Caco-2 (cell line): ENCODE measurements at places on chromosomes 3 and 15. TPM values are rescaled to one million over a fixed set of nuclear protein-coding genes. Genes with fewer than 3 reads are reported as not detected.
A peak's percentile ranks its signal among the peaks of the same experiment; 100 is the strongest.

- H3K4me3 ChIP-seq = no peak overlapping the region
- H3K36me3 ChIP-seq = no peaks in the 10 kb centered on the region
- DNase-seq = peak; percentile 63
- H3K4me1 ChIP-seq = no peaks in the 10 kb centered on the region
These were observed 21.7 kb upstream of the TBC1D21 start for GRCh38 chr15:73851689-73852088.

DNA sequence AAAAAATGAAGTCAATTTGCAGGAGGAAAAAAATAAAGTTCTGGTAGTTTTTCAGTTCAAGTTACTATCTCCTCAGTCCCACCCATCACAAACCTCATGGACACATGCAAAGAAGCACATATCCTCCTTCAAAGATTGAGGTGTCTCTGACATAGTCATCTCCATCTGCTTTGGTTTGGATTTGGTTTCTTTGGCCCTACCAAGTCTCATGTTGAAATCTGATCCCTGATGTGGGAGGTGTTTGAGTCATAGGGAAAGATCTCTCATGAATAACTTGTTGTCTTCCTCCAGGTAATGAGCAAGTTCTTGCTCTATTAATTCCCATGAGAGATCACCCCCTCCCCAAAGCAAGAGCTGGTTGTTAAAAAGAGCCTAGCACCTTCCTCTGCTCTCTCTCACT is 446.8 kb downstream of the IGSF11 start:
- peak overlapping the region; percentile 46 for H3K27ac ChIP-seq
- no peaks in the 10 kb centered on the region for H3K36me3 ChIP-seq
- DNase-seq = no peak
- no peak overlapping the region for H3K4me3 ChIP-seq
- H3K27me3 ChIP-seq = no peaks in the 10 kb centered on the region

- H3K27me3 ChIP-seq = no peaks in the 10 kb centered on the region
- no peak overlapping the region for H3K4me3 ChIP-seq
- peaks cover 47% of the 10 kb centered on the region for H3K4me1 ChIP-seq
- H3K27ac ChIP-seq = peak overlapping the region; percentile 3
- H3K36me3 ChIP-seq = no peaks in the 10 kb centered on the region
These were observed 33.6 kb upstream of the ZBTB38 start for GRCh38 chr3:141334627-141335250.

DNA sequence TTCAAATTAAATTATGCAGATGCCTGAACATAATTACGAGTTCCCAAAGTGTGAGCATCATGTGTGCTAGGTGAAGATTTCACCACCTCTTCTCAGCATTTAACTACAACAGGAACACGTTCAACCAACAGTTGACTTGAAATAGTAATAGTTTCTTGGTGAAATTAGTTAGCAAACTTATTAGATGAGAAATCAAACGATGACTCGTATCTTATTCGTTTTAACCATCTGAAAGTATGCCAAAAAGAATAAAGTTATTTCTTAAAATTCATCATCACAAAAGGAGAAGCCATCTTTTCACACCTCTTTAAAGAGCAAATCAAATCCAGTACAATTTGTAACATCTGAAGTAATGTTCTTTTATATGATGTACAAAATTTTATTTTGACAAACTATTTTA is 2.3 kb downstream of the BNC1 start:
- H3K27ac ChIP-seq = no peak overlapping the region
- H3K36me3 ChIP-seq = no peaks in the 10 kb centered on the region
- no peak overlapping the region for H3K4me3 ChIP-seq
- peaks cover 18% of the 10 kb centered on the region for H3K4me1 ChIP-seq

DNA sequence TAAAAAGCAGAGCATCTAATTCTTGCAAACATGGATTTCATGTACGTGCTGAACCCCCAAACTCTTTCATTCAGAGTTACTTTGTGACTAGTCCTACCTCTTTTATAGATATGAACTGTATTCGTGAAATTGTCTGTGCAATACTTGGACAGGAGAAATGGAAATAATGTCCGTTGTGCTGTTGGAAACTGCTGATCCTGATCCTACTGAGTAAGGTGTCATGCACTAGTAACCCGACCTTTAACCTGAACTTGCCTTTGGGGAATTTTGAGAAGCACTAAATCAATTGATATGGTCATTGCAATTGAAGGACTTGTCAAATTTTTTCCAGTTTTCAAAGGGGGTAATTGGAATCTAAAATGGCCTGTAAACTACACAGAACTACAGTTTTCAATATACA is 856.4 kb downstream of the ROBO1 start:
- no peak for DNase-seq
- no peaks in the 10 kb centered on the region for H3K36me3 ChIP-seq
- no peaks in the 10 kb centered on the region for H3K27me3 ChIP-seq
- H3K4me3 ChIP-seq = no peak overlapping the region

GRCh38 chr15:22831473-22831872 is 7.0 kb upstream of the NIPA2 start:
- no peaks in the 10 kb centered on the region for H3K36me3 ChIP-seq
- H3K27me3 ChIP-seq = no peaks in the 10 kb centered on the region
- no peaks in the 10 kb centered on the region for H3K4me1 ChIP-seq

DNA sequence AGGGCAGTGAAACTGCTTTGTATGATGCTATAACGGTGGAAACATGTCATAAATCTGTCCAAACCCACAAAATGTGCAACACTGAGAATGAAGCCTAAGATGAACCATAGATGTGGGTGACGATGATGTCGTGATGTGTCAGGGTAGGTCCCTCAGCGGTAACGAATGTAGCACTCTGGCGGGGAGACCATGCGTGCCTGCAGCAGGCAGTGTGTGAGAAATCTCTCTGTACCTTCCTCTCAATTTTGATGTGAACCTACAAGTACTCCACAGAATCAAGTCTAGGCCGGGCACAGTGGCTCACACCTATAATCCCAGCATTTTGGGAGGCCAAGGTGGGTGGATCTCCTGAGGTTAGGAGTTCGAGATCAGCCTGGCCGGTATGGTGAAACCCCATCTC is 268.2 kb upstream of the LYSMD4 start:
- no peak overlapping the region for H3K27ac ChIP-seq
- H3K27me3 ChIP-seq = no peaks in the 10 kb centered on the region
- peaks cover 3% of the 10 kb centered on the region; the same call in 1 of the 2 replicates for H3K4me1 ChIP-seq
- no peak for DNase-seq

GRCh38 chr3:146543461-146544001 is 876 bp downstream of the PLSCR1 start:
- H3K36me3 ChIP-seq = no peaks in the 10 kb centered on the region
- DNase-seq = no peak
- 0 out of 2 replicates have a peak, but pooled peaks cover 8% of the 10 kb centered on the region for H3K4me1 ChIP-seq

- no peak overlapping the region for H3K27ac ChIP-seq
- H3K27me3 ChIP-seq = no peaks in the 10 kb centered on the region
- H3K36me3 ChIP-seq = no peaks in the 10 kb centered on the region
- H3K4me1 ChIP-seq = no peaks in the 10 kb centered on the region
- H3K4me3 ChIP-seq = no peak overlapping the region
These were observed 94.8 kb downstream of the GBE1 start for GRCh38 chr3:81666502-81667121.

- no peaks in the 10 kb centered on the region; the same call in 1 of the 2 replicates for H3K36me3 ChIP-seq
- no peak for DNase-seq
- no peak overlapping the region for H3K27ac ChIP-seq
- peaks cover 10% of the 10 kb centered on the region for H3K4me1 ChIP-seq
- H3K27me3 ChIP-seq = no peaks in the 10 kb centered on the region
These were observed 28.9 kb downstream of the ZXDC start for GRCh38 chr3:126446791-126447190.

GRCh38 chr3:149339931-149340309 is 6.5 kb upstream of the TM4SF18 start:
- H3K4me1 ChIP-seq = peaks cover 31% of the 10 kb centered on the region
- H3K27ac ChIP-seq = peak overlapping the region; percentile 74

DNA sequence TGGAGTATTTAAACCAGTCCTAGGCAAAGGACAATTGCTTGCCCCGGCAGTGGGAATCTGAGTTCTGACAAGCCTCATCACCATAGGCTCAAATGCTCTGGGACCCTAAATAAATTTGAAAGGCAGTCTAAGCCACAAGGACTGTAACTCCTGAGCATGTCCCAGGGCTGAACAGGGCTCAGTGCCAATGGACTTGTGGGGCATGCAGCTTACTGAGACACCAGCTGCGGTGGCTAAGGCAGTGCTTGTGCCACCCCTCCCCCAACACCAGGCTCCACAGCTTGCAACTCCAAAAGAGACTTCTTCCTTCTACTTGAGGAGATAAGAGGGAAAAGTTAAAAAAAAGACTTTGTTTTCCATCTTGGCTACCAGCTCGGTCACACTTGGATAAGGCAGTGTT is 289.7 kb upstream of the DCBLD2 start:
- no peaks in the 10 kb centered on the region for H3K36me3 ChIP-seq
- no peak for DNase-seq
- no peak overlapping the region for H3K4me3 ChIP-seq
- no peak overlapping the region for H3K27ac ChIP-seq
- H3K4me1 ChIP-seq = no peaks in the 10 kb centered on the region

- no peaks in the 10 kb centered on the region; the same call in 1 of the 2 replicates for H3K36me3 ChIP-seq
- peak overlapping the region; percentile 97 for H3K27ac ChIP-seq
- H3K4me3 ChIP-seq = peak overlapping the region; percentile 93
These were observed 703 bp downstream of the PEAK1 start for GRCh38 chr15:77418966-77419835.

The PLA2G4E gene
- 1.4 and 1.8 TPM in 2 replicates for total RNA-seq

The SCG5 gene
- total RNA-seq = 0.84 and 1.5 TPM in 2 replicates

The SAMMSON gene
- total RNA-seq = not detected in 2 replicates

The RBP2 gene
- 26.9 and 28.0 TPM in 2 replicates for total RNA-seq

The PPIP5K1 gene
- 36.3 and 38.9 TPM in 2 replicates for total RNA-seq
